Stimulated activated CD8-positive, alpha-beta memory T cell treated with anti-CD3 and anti-CD28 coated beads, Interleukin-2, amount 100 ng/mL, for 48 hours (primary cell): ENCODE measurements at places on chromosomes 1 and 21.
A peak's percentile ranks its signal among the peaks of the same experiment; 100 is the strongest.

- no peak for DNase-seq
Observed at GRCh38 chr21:46219591-46220239, 8.9 kb downstream of the LSS start.

GRCh38 chr21:33299181-33299752 is 25.5 kb upstream of the IFNAR1 start:
- no peak for DNase-seq

DNA sequence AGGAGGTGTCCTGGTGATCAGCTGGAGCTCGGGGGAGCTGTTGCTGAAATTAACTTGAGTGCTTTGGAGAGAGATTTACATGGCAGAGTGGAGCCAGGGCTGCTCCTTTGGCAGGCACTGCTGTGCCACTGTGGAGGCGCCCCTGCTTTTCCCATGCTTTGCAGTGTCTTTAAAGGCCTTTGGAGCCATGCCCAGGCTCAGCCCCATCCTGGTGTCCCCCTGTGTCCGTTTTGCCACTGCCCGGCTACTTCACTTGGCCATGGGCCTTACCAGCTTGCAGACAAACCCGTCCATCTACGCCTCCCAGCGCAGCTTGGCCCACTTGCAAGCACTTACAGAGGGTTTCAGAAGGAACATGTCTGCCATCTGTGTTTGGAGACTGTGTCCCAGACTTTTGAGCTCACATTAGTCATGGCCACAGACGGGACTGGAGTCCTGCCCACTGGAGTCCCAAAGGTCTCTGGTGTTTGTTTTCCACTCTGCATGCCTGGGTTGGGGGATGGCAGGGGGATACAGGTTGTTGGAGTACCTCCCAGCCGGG is 18.2 kb upstream of the LAMTOR5 start:
- no peak for DNase-seq

- DNase-seq = no peak
Observed at GRCh38 chr1:67552336-67552759, 122.1 kb upstream of the SERBP1 start.

DNA sequence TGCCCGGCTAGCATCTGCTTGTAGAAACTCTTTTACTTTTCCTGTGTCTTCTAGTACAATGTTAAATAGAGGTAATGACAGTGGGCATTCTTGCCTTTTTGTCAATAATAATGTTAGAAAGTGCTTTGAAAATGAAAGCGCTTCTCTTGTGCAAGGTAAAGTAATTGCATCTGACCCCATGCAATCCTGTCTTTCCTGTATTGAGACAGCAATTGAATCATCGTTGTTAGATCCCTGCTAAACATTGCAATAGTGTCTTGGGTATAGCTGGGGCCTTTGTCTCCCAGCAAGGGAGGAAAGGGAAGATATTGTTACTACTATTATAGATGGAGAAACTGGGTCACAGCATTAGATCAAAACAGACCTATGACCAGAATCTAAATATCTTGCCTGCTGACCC is 80.9 kb downstream of the TLR5 start:
- DNase-seq = no peak

GRCh38 chr1:205662135-205662738 is 18.1 kb downstream of the SLC45A3 start:
- no peak for DNase-seq

- DNase-seq = peak; percentile 34
Observed at GRCh38 chr1:182259229-182259872, 132.2 kb downstream of the GLUL start.

DNA sequence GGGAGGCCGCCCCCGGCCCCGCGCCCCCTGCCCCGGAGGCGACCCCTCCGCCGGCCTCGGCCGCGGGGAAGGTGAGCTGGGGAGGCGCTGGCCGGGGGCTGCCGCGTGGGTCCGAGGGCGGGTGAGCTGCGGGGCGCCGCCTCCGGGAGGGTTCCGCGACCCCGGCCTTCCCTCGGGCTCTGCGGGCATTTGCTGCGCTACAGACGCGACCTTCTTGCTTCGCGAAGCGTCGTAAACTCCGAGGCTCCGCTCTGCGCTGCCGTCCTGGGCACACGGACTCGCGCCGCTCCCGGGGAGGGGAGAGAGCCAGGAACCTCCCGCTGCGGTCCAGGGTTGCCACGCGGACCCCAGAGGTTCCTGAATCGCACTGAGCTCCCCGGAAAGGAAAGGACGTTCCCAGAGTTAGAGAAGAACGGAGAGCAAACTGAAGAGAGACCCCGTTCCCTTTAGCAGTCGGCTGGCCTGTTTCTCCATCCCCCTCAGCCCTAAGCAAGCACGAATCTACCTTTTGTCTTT is 345 bp downstream of the SLX9 start:
- no peak for DNase-seq

- DNase-seq = peak; percentile 87
Observed at GRCh38 chr1:145927063-145927886, at the start of gene RBM8A. Gene RBM8A, minus strand, starts transcription at chr1:145927484. Its CDS starts 58 bp downstream, at chr1:145927426.

GRCh38 chr21:46122758-46123683 is 25.1 kb downstream of the COL6A2 start:
- no peak for DNase-seq

DNA sequence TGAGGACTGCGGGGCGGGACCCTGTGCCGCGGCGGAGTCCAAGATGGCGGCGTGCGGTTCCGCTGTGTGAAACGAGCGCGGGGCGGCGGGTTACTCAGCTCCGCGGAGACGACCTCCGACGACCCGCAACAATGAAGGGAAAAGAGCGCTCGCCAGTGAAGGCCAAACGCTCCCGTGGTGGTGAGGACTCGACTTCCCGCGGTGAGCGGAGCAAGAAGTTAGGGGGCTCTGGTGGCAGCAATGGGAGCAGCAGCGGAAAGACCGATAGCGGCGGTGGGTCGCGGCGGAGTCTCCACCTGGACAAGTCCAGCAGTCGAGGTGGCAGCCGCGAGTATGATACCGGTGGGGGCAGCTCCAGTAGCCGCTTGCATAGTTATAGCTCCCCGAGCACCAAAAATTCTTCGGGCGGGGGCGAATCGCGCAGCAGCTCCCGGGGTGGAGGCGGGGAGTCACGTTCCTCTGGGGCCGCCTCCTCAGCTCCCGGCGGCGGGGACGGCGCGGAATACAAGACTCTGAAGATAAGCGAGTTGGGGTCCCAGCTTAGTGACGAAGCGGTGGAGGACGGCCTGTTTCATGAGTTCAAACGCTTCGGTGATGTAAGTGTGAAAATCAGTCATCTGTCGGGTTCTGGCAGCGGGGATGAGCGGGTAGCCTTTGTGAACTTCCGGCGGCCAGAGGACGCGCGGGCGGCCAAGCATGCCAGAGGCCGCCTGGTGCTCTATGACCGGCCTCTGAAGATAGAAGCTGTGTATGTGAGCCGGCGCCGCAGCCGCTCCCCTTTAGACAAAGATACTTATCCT is 430 bp downstream of the RBM15 start:
- peak; percentile 34 for DNase-seq
